Stimulated activated CD4-positive, alpha-beta T cell treated with anti-CD3 and anti-CD28 coated beads, Interleukin-1b, Interleukin-23, amount 100 ng/mL, for 24 hours (primary cell): ENCODE measurements at places on chromosomes 7 and 10.

DNA sequence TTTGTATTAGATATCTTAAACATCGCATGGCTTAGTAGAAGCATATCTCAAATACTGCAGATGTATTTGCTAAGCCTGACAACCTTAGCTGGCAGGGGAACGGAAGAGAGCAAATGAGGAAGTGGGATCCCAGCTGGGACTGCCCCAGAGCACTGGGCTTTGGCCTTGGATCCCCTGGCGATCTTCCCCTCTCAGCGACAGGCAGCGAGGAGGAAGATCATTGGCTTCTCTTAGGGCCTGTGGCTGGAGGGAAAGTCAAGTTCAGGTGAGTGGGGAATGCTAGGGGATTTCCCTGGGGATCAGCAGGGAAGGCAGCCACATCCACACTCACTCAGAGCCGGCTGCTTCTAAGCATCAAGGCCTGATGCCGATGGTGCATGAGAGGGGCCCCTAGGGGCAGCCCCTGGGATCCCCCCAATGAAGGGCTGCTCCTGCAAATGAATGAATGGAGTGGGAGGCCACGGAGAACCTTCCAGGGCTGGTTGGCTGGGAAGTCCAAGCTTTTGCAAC is 42.0 kb downstream of the LYZL2 start:
- no peak for DNase-seq

GRCh38 chr7:158248816-158249215 is 338.8 kb downstream of the PTPRN2 start:
- no peak for DNase-seq

GRCh38 chr7:106731646-106732444 is 70.9 kb upstream of the CCDC71L start:
- DNase-seq: no peak

DNA sequence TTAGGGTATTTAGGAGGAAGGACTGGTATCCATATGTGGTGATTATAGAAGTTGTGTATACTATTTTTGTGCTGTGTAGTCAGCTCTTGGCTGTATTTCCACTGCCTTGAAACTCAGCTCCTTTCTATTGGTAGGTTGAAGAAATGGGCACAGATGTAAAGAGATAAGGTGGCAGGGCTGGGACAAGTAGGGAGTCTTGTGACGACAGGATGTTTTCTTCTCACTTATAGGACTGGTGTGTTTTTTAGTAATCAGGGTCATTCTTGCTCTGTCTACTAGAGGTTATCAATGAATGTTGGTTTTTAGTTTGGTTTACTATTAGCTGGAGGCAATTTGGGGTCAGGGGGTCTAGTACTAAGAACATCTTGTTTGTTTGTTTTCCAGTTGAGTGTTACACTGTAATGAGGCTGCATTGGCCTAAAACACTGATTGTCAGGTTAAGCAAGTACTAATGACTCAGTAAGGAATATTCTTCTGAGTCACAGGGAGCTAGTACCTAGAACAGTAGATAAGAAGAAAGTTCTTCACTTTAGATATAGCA is 11.8 kb downstream of the UBN2 start:
- DNase-seq: no peak

DNA sequence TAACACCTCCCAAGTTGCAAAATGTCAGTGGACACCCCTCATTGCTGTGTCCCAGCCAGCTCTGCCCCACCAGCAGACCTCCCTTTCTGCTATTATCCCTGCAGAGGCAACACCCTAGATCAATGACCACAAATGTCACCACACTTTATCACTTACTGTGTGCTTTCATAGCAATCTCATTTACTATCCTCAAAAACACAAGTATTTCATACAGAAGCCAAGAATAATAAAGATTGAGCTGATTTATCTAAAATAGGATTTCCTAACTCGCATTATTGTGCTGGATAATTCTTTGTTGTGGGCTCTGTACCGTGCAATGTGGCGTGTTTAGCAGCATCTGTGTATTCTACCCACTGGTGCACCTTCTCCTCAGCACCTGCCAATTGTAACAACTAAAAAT is 13.2 kb upstream of the ABCB5 start:
- DNase-seq: no peak

- DNase-seq: no peak
Measured at GRCh38 chr10:107577221-107577620, 412.7 kb upstream of the SORCS1 start.

- no peak for DNase-seq
Measured at GRCh38 chr7:6359021-6359420, 86.6 kb upstream of the CYTH3 start.

DNA sequence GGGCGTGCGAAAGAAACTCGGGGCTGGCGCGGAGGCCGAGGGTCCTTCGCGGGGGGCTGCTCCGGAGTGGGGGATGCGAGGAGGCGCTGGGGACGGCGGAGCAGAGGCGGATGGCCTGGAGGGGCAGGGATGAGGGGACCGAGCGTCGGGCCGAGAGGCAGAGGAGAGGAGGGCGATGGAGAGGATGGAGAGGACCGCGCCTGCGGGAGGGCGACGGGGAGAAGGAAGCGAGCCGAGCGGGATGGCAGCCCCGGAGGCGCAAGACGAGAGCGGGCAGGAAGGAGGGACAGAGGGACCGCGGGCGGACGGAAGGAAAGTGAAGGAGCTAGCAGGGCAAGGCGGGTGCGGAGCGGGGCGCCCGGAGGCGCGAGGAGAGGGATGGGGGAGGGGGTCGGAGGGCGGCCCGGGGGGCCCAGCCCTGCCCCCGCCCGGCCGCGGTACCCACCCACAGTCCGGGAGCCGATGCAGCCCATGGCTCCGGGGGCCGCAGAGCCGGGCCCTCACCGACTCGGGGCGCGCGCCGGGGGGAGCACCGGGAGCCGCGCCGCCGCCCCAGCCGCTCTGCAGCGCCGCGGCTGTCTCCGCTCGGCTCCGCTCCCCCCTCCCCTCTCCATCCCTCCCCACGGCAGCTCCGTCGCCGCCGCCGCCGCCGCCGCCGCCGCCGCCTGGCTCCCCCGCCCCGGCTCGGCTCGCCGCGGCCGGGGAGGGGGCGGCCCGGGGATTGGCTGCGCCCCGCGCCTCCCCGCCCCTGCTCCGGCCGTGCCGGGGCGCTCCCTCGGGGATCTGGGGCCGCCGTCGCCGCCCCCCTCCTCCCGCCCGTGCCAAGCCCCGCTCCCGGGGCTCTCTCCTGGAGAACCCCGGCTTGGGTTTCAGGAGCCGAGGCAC is at the start of gene FAM131B:
FAM131B (minus strand) TSS at position 583 of the 885 bp plus-strand sequence; CDS start at position 473, 110 bp downstream.
- DNase-seq: no peak

- DNase-seq: no peak
Measured at GRCh38 chr7:116122972-116123595, 87.3 kb upstream of the TES start.

DNA sequence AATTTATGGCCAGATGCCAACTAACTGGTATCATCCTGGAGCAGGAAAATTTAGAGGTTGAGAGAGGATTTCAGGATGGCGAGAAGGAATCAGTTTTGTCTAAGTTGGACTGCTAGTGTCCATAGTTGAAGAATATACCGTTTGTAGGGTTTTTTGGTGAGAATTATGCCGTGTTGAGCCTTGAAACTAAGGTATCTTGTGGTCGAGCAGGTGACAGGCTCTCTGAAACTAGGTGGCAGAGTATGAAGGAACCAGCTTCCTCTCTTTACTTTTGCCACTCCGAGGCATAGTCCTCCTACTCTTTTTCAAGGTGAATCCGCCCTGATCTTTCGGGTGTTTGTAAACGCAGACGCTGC is 9.7 kb downstream of the MDFIC start:
- DNase-seq: no peak
